ENCODE measurements at places on chromosomes 6 and 20. TPM values are rescaled to one million over a fixed set of nuclear protein-coding genes. Genes with fewer than 3 reads are reported as not detected.

HBS1L gene
- total RNA-seq, result 101 TPM

SLPI gene
- not detected for total RNA-seq

RBBP8NL gene
- total RNA-seq, result not detected

MRPS10 gene
- total RNA-seq, result 52.1 TPM

BCL2L1 gene
- total RNA-seq, result 46.4 TPM

Data from diencephalon (tissue), 1 donor.